ENCODE measurements at places on chromosomes 13 and 19.

GRCh38 chr13:24356837-24357236 lies 47.5 kb downstream of the C1QTNF9 start:
- no peak for DNase-seq

DNA sequence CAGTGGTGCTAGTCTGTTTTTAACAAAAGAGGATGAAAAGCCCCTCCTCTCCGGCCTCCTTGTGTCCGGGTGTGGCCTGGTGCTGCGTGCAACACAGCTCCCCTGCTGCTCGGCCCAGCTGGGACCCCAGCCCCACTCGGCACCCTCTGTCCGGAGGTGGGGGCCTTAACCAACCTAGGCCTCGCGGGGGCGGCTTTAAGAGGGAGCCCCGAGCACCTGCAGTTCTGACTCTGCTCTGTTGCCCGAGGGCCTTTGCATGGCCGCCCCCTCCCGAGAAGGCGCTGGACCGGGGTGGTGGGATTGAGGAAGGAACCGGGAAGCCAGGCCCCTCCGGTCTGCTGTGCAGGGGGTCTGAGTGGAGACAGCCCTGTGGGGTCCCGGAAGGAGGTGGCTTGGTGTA lies 5.7 kb upstream of the GRIN3B start:
- DNase-seq, result no peak

DNA sequence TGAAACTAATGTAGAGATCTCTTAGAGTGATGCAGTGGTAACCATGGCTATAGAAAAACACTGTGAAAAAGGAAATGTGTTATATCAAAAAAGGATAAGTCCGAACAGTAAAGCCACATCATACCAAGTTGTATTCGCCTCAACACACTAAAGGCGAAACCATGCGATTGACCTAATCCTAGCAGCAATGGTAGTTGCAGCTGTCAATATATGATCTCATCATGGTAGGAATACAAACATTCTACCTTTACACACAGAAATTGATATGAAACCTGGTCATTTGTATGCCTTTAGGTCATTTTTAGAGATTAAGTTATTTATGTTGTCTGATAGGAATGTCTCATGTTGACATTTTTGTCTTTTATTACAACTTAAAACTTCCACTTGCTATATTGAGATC lies 271.9 kb downstream of the SLITRK6 start:
- no peak for DNase-seq

- DNase-seq, result no peak
Observed at GRCh38 chr13:101626925-101627555, 174.6 kb downstream of the ITGBL1 start.

GRCh38 chr19:41930926-41931592 lies 2.8 kb upstream of the ERFL start:
- no peak for DNase-seq

- DNase-seq, result no peak
Observed at GRCh38 chr13:21475115-21475514, 16.0 kb upstream of the ZDHHC20 start.

GRCh38 chr19:8705742-8706141 lies 7.1 kb upstream of the ACTL9 start:
- no peak for DNase-seq

DNA sequence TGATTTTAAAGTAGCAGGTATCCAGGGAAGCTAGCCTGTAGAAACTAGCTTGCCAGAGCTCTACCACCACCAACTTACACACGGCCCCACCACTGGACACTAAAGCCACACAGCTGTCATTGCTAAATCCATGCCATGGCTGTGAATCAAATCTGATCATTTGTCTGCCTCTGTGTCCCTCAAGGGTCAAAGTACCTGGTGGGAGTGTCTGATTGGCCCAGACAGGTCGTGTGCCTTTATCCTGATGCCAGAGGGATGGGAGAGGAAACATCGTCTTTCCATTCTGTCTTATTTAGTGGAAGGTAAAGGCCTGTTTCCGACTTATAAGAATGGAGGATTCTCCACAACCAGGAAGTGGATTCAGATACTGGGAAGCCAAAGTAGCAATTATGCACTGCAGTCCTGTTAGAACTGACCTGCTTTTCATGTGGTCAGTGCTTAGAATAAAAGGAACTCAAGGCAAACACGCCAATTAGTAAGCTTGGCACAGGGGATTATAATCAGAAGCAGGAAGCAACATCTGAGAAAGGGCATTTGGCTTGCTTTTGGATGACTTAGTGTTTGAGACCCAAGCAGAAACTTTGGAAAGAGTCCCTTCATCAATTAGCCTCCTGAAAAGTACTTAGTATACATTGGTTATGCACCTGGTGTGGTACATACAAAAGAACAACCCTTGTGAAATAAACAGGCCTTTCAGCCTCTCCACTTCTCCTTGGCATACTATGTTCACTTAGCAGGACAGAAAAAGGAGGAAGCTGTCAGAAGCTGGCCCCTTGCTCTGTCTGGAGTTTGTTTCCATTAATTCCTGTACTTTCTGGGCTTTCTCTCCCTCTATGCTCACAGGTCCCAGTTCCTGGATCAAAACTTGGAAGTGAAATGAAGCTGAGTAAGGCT lies 192.4 kb downstream of the NUFIP1 start:
- no peak for DNase-seq

GRCh38 chr13:113443991-113444390 lies 9.3 kb downstream of the ADPRHL1 start:
- DNase-seq, result no peak

DNA sequence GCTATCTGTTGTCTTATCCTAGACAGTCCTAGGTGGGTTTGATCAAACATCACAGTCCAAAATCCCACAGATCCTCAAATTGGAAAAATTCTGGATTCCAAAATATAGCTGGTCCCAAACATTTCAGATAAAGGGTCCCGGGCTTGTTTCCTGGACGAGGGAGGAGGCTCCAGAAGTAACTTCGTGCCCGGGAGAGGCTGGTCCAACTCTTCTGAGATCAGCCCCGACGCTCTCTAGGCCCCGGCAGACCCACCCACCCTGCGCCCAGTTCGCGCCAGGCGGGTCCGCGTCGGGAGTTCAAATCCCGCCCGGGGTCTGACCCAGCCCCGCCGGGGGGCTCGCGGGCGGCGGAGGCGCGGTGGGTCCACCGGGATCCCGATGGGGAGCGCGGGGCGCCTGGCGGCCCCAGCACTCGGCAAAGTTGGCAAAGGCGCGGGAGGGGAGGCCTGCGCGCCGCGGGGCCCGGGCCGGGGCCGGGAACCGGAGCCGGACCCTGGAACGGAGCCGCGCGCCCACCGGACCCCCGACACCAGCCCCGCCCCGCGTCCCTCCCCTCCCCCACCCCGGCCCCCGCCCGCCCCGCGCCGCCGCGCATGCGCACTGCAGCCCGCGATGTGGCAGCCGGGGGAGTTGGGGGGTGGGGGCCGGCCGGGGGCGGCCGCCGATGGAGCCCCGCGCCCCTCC lies 513 bp downstream of the MIER2 start:
- no peak for DNase-seq

- DNase-seq, result peak; percentile 13
Observed at GRCh38 chr13:98509271-98510155, 67.4 kb downstream of the STK24 start.

DNA sequence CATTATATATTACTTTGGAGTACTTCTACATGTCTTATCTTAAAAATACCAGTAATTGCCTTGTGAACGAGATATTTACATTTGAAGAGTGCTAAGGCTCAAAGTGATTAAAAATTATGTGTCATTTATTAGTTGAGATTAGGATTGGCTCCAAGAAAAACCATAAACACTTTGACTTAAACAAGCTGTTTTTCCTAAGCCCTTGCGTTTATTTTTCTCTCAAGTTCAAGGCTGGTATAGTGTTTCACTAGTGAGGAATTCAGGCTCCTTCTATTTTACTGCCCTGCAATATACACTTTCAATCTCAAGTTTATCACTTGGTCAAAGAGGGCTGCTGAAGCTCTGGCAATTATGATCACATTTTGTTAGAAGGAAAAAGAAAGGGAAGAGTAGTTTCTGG lies 49.9 kb downstream of the UFM1 start:
- DNase-seq, result no peak

DNA sequence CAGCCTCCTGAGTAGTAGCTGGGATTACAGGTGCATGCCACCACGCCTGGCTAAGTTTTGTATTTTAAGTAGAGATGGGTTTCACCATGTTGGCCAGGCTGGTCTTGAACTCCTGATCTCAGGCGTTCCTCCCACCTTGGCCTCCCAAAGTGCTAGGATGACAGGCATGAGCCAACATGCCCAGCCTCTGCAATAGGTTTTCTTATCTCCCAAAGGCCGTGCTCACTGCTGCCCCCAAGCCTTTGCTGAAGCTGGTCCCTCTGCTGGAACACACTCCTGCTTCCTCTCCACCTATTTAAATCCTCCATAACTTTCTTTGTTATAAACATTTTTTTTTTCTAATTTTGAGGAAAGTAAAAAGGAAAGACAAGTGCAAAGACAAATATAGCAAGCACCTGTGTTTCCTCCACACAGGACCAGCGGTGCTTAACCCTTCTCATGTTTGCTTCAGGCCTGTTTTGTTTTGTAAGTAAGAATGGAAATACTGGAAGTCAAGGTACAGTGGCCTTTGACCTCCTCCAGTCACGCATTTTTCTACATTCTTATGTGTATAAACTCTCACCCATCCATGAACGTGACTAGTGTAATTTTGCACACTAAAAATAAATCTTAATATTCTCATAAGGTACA lies 14.5 kb upstream of the TNFAIP8L1 start:
- DNase-seq, result no peak

DNA sequence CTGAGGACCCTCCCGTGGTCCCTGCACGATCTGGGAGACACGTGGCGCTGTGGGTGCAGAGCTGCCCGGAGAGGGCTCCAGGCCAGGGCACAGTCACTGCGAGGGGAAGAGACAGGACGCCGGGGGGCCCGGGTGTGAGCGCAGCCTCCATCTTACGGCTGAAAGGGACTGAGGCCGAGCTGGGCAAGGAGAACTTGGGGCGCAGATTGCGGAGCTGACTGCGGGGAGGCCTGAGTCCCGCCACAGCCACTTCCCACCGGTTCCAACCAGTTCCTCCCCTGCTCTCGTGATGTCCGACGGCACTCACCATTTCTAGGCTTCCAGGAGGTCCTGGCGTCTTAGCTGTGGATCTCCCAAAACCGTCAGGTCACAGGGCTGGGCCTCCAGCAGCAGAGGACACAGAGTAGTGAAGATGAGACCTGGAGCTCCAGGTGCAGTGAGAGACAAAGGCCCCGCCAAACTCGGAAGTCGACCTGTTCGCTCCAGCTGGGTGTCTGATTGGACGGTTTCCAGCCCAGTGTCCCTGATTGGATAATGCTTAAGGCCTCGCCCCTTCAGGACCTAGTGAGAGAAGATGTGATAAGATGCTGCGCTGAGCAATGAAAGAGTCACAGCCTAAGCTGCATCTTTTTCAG lies 4.8 kb upstream of the ZNF253 start:
- peak; percentile 33 for DNase-seq

- DNase-seq, result no peak
Observed at GRCh38 chr19:362154-362553, 17.6 kb upstream of the MIER2 start.

DNA sequence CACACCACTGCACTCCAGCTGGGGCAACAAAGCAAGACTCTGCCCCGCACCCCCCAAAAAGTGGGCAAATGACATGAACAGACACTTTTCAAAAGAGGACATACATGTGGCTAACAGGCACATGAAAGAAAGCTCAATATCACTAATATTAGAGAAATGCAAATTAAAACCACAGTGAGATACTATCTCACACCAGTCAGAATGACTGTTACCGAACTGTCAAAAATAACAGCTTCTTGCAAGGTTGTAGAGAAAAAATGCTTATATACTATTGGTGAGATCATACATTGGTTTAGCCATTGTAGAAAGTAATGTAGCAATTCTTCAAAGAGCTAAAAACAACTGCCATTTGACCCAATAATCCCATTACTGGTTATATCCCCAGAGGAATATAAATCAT lies 99.5 kb upstream of the SPATA13 start:
- DNase-seq, result no peak

GRCh38 chr13:87779426-87779825 lies 108.3 kb downstream of the SLITRK5 start:
- no peak for DNase-seq

DNA sequence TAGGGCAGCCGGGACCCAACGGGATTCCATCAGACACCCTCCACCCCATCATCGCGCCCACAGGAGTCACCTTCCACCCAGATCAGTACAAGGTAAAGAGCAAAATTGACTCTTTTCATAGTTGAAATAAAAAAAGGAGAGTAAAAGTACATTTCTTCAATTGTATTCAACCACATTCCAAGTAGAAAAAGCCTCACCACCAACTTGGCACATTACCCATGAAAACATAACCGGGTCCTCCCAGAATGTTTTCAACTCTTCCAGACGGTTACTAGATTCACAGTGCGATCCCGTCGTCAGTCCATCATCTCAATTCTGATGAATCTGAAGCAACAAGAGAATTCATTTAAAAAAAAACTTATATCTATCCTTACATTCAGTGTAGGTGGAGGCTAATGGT lies 125.2 kb downstream of the RAB20 start:
- DNase-seq, result no peak

DNA sequence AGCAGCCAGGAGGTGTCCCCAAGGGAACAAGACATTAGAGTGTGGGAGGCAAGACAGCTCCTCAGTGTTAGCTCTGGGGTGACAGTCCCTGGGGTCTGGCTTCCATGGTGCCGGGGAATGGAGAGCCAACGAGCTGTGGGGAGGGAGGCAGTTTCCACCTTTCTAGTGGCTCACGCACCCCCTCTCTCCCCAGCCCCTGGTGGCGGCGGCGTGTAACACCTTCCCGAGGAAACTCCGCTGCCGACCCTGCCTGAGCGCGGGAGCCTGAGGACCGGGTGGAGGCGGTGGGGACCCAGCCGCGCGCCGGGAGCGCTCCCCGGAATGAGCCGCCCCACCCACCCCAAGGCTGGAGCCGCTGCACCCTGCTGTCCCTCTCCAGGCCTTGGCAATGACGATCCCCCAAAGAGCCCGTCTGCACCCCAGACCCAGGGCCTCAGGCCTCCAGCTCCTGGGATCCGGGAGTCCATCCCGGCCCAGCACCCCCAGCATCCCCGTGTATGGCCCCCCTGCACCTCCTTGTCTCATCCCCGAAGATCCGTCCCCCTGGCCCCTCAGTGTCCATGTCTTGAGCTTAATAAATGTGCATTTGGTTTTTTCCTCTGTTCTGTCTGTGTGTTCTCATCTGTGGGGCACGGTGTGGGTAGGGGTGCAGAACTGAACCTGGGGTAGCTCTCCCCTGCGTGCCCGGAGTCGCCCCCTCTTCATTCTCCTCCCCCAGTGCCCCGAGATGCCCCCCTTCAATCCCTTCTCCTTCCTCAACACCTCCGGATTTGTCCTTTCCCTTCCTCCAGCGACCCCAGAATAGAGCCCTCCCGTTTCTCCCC lies 622 bp upstream of the FXYD5 start:
- peak; percentile 53 for DNase-seq

DNA sequence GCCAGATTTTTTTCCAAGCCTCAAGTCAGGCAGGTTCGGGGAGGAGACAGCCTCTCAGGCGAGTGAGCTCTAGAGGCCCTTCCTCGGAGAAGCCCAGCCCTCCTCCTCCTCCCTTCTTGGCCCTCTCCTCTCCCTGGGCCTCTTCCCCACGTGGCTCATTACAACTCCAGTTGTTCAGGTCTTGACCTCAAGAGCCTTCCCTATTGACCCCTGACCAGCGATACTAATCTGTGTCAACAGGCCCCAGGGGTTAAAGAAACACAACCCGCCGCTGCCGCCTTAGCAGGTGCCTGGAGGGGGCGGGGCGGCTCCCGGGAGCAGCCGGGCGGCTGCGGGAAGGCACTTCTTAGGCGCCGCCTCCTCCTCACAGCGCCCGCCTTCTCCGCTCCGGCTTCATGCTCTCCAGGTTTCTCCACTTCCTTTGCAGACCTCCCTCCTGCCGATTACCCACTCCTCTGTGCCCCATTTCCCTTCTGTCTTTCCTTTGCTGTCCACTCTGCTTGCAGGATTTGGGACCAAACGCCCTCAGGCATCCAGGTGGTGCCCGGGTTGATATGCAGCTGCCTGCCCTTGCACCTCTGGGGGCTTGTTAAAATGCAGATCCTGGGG lies 51.0 kb downstream of the LYL1 start:
- DNase-seq, result no peak
